Stimulated activated CD8-positive, alpha-beta memory T cell treated with anti-CD3 and anti-CD28 coated beads, Interleukin-4, amount 100 ng/mL, for 4 hours (primary cell): ENCODE measurements at places on chromosomes 4 and X.

DNA sequence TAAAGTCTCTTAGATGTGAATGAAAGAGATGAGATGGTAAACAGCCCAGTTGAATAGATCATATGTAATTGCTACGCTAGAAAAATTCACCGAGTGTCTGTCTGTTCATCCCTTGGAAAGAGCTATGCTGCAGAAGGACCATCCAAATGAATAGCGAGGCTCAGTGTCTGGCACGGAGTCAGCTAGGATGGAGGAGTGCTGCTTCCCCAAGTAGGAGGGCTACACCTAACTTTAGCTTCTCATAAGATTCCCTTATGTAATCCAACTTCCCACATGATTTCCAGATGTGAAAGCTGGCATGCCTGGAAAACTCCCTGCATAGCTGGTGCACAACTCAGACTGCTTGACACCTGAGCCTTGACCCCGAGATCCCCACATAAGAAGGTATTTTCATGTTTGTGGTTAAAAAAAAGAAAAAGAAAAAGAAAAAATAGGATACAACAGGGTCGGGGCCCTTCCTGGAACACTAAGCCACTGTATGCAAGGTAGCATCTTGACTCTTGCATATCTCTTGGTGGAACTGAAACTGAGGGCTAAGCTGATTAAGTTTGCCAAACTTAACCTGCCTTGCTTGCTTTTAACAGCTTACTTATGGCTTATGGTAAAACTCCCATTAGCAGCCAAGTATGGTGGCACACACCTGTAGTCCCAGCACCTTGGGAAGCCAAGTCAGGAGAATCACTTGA is 82.3 kb downstream of the FREM3 start:
- no peak for DNase-seq

- no peak for DNase-seq
Observed at GRCh38 chrX:37712458-37712857, 26.9 kb downstream of the XK start.

GRCh38 chr4:11494232-11494631 is 65.5 kb upstream of the HS3ST1 start:
- no peak for DNase-seq

GRCh38 chr4:107115185-107115847 is 79.2 kb upstream of the DKK2 start:
- DNase-seq: no peak

- DNase-seq: no peak
Observed at GRCh38 chr4:172986114-172986513, 182.5 kb upstream of the GALNT7 start.

GRCh38 chr4:156764145-156764544 is 207.5 kb downstream of the PDGFC start:
- no peak for DNase-seq

- DNase-seq: no peak
Observed at GRCh38 chr4:18803781-18804180, 782.2 kb upstream of the LCORL start.

DNA sequence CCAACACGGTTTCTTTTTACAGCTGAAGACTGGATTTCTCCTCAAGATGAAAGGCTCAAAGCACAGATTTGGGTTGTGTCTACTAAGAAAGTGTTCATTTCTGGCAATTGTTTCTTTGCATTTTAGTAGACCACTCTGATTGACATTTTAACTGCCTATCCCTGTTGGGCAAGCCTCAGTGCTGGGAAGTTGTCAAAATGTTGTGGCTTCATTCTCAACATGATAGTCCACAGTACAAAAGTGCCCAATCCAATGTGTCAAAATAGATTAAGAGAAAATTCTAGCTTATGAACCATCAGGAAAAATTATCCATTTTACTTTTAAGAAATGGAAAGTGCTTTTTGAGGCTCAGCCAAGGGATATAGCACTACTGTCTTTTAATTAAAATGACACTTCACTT is 323.9 kb upstream of the PRPS2 start:
- DNase-seq: no peak

DNA sequence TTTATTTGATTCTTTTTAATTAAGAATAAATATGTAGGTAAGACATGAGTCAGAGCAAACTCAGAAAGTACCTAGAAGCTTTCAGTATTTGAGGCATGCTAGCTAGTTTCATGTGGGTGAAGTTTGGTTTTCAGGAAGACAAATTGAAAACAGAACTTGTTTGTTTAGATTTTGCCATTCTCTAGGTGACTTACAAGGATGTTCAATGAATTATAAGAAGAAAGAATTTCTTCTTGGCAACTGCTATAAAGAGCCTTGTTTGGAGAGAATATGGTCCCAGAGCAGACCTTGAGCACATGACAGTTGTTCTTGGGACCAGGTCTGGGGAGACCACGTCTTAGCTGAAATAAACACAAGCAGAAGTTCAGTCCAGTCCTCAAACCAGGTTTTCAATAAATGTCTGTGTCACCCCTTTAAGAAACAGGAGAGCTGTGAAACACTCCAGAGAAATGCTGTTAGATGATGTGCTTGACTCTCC is 38.0 kb upstream of the IL21 start:
- DNase-seq: no peak

DNA sequence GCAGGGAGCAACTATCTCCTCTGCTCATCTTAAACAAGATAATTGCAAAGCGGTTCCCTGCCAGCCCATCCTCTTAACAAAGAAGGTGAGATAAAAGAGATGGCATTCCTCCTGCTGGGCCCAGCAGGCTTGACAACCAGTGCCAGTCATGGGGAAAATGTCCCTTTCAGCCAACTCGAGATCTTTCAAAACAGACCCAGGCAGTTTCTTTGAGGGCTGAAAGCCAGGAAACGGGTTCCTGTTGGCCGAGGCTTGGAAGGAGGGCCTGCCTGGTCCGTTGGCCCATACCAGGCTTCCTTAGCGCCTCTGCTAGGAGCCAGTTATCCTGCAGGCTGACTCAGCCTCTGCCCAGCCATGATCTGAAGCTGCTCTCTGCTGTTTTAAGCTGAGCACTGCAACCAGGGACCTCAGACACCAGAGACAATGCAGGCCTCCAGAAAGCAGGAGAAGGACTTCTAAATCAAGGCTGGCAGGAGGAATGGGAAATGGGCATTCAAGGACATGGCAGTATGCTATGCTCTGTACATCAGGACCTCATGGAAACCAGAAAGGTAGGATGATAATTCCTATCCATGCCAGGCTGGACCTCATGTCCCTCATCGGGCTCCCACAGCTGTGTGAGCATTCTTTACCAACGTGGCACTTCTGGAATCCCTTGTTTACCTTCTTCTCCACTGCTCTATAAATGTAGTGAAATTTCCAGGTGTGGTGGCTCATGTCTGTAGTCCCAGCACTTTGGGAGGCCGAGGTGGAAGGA is 42.4 kb upstream of the SLC2A9 start:
- no peak for DNase-seq
